Aorta (tissue), 5 donors: ENCODE measurements at places on chromosomes 16 and 17. TPM values are rescaled to one million over a fixed set of nuclear protein-coding genes. Genes with fewer than 3 reads are reported as not detected.

- no peaks in the 10 kb centered on the region for H3K4me1 ChIP-seq
- H3K4me3 ChIP-seq = no peak overlapping the region
- no peak overlapping the region for H3K27ac ChIP-seq
- no peaks in the 10 kb centered on the region for H3K36me3 ChIP-seq
These were observed 34.7 kb upstream of the ABCA6 start for GRCh38 chr17:69176457-69176795.

- no peak overlapping the region for H3K27ac ChIP-seq
- H3K27me3 ChIP-seq = no peaks in the 10 kb centered on the region
- no peak overlapping the region for H3K4me3 ChIP-seq
- no peaks in the 10 kb centered on the region for H3K4me1 ChIP-seq
- no peaks in the 10 kb centered on the region for H3K36me3 ChIP-seq
These were observed 480.4 kb downstream of the CDH8 start for GRCh38 chr16:61555718-61556441.

- no peak overlapping the region for H3K27ac ChIP-seq
- no peaks in the 10 kb centered on the region for H3K36me3 ChIP-seq
- H3K4me1 ChIP-seq = no peaks in the 10 kb centered on the region
- peak; percentile 59 for DNase-seq
- H3K4me3 ChIP-seq = no peak overlapping the region
- no peaks in the 10 kb centered on the region for H3K27me3 ChIP-seq
These were observed 157.4 kb upstream of the CHMP6 start for GRCh38 chr17:80833952-80834892.

DNA sequence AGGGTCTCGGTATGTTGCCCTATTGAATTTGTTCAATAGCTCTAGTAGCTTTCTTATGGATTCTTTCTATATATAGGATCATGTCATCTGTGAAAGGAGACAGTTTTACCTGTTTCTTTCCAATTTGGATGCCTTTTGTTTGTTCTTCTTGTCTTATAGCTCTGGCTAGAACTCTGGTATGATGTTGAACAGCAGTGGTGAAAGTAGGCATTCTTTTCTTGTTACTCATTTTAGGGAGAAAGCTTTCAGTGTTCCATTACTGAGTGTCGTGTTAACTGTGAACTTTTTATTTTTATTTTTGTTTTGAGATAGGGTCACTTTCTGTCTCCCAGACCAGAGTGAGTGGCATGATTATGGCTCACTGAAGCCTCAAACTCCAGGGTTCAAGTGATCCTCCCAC lies 21.2 kb downstream of the EFCAB5 start:
- no peaks in the 10 kb centered on the region for H3K36me3 ChIP-seq
- H3K27ac ChIP-seq = no peak overlapping the region
- H3K4me3 ChIP-seq = no peak overlapping the region
- no peaks in the 10 kb centered on the region for H3K27me3 ChIP-seq
- DNase-seq = no peak

GRCh38 chr17:60332574-60332973 lies 59.4 kb downstream of the USP32 start:
- no peaks in the 10 kb centered on the region for H3K4me1 ChIP-seq
- no peak overlapping the region for H3K27ac ChIP-seq
- no peak overlapping the region for H3K4me3 ChIP-seq
- H3K27me3 ChIP-seq = no peaks in the 10 kb centered on the region
- H3K36me3 ChIP-seq = no peaks in the 10 kb centered on the region

GRCh38 chr17:31678431-31678830 lies 180.6 kb downstream of the COPRS start:
- H3K27ac ChIP-seq = no peak overlapping the region
- no peaks in the 10 kb centered on the region for H3K27me3 ChIP-seq
- H3K4me1 ChIP-seq = no peaks in the 10 kb centered on the region
- no peak for DNase-seq

GRCh38 chr16:83109490-83110125 lies 482.8 kb downstream of the CDH13 start:
- H3K36me3 ChIP-seq = no peaks in the 10 kb centered on the region
- no peak overlapping the region for H3K4me3 ChIP-seq
- H3K4me1 ChIP-seq = no peaks in the 10 kb centered on the region
- no peak for DNase-seq
- no peaks in the 10 kb centered on the region for H3K27me3 ChIP-seq

The SPNS3 gene
- total RNA-seq = 0.19 TPM

GRCh38 chr17:73976147-73976546 lies 227.3 kb upstream of the RPL38 start:
- DNase-seq = no peak
- no peak overlapping the region for H3K4me3 ChIP-seq
- H3K27ac ChIP-seq = no peak overlapping the region
- no peaks in the 10 kb centered on the region for H3K36me3 ChIP-seq
- H3K4me1 ChIP-seq = no peaks in the 10 kb centered on the region
- H3K27me3 ChIP-seq = no peaks in the 10 kb centered on the region
